Stimulated activated CD4-positive, alpha-beta T cell treated with anti-CD3 and anti-CD28 coated beads, TNF-alpha, amount 100 ng/mL, for 1 hour (primary cell): ENCODE measurements at places on chromosomes 2 and 18.

DNA sequence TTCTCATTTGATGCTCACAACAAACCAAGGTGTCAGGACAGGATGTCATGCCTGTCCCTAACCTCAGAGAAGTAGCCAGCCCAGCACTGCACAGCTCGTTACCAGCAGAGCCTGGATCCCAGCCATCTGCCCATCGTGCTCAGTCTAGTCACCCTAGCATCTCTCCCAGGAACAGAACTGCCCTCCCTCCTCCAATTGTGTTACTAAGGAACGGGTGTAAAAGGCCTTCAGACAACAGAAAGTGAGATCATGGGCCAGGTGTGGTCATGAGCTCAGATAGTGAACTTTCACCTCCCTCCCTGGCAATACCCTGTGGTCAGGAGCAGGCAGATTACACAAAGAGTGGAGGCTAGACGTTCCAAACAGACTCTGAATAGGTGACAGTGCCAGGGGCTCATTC, 111.8 kb upstream of the PPP1CB start:
- DNase-seq, result no peak

DNA sequence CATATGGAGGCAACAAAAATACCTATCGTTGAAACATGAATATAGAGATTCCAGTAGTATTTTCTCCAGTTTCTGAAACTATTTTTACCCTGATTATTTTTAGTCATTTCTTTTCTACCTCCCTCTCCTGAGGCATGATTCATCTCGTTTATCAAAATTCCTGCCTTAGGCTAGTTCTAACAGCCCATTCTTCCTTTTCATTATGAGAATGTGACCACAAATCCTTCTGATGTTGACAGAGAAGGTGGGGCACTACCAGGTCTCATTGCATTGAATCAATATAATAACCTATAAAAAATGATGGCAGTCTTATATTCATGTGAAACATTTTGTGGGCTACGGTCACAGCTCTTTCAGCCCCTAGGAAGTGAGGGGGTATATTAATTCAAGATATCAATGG, 406.5 kb upstream of the UBE2E3 start:
- DNase-seq, result no peak

DNA sequence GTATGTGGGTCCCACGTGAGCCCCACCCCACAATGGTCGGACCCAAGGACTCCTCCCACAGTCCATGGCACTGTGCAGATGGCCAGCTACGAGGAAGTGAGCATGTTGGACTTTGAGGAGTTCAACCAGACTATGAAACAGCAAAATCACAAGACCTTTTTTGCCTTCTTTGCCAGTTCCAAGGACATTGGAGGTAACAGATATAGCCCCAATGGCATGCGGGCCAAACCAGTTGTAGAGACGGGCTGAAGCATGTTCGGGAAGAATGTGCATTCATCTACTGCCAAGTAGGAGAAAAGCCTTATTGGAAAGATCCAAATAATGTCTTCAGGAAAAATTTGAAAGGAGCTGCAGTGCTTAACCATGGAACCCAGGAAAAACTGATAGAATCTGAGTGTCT, 12.6 kb downstream of the DNER start:
- no peak for DNase-seq

DNA sequence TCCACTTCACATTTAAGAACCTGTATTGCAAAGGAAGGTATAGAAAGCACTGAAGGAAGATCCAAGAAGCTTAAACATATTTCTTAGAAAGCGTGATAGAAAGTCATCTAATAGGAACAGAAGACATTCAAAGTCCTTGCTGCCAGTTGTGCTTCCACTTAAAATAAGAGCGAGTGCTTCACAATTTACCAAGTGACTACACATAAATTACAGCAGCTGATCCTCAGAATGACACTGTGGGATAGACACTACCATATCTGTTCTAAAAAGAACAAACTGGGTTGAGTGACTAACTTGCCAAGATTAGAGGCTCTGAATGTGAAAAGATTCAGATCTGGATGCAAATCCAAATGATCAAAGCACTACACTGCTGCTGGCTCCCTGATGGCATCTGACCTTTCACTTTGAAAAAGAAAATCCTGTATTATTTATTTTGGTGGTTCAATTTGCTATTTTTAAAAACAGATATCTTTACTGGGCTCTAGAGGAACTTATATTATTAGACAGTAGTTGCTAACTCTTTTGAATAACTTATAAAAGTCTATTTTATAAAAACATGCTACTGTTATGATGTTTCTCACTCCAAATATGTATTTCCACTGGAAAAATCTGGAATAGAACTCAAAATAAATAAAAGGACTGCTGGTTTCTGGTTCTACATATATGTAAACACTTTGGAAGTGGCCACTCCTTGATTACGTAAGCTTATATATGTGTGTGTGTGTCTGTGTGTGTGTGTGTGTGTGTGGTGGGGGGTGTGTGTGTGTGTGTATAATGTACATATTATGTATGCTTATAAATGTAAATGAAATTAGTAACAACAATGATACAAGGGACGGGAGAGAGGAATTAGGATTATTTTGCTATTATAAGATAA, 57.4 kb downstream of the KIDINS220 start:
- DNase-seq, result no peak

DNA sequence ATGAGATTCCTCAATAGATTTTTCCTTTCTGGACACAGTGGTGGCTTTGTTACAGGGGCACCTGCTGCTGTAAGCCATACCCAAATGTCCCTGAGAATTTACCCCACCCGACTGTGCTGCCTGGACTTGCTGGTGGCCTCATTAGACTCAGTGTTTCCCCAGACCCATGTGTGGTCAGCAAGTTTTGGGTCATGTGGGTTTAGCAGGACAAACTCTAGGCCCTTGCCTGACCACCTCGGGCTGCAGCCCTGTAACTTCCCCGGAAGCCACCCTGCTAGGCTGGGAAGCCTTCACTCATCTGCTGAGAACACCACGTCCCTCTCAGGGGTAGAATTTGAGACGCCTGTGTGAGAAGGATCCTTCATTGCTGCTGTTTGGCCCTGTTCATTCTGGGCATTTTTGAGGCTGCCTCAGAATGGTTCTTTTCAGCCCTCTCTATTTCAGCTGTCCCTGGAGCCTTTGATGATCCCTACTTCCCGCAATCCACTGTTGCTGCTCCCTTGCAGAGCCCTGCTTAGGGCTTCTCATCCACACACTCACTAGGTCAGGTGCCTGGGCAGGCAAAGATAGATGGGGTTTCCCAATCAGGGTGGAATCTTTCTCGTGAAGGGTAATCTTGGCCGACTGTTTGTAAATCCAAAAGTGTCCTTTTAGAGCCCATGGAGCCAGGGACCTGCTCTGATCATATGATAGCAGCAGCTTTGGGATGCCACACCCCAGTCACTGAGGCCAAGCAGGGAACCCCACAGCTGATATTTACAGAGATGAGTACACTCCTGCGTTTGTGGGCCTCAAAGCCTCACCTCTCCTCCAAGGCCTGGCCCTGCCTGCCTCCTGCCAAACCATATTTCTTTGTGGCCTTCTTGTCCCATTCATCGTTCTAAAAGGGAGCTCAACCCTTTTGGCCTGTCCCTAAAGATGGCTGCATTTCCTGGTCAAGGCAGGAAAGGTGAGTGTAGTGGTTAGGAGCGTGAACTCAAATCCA, 6.7 kb downstream of the EHD3 start:
- no peak for DNase-seq

GRCh38 chr18:42801706-42802105, 313.8 kb downstream of the RIT2 start:
- DNase-seq, result no peak

DNA sequence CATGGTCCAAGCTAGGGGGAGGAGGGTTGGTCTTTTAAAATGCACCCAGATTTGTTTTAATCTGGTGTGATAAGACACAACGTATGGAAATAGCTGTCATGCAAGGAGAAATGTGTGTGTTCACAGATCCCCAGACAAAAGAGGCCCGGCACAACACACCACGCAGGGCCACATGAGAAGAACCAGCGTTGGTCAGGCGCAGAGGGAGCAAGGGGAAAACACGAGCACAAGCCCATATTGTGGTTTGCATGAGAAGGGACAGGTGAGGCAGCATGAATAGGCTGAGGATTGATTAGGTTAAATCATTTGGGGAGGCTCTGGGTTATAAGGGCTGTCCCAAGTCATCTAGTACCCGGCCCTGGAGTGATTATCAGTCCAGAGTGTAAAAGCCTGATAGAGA, 272.5 kb upstream of the NCKAP5 start:
- no peak for DNase-seq

- no peak for DNase-seq
Measured at GRCh38 chr2:177078416-177078815, 134.2 kb upstream of the HNRNPA3 start.

DNA sequence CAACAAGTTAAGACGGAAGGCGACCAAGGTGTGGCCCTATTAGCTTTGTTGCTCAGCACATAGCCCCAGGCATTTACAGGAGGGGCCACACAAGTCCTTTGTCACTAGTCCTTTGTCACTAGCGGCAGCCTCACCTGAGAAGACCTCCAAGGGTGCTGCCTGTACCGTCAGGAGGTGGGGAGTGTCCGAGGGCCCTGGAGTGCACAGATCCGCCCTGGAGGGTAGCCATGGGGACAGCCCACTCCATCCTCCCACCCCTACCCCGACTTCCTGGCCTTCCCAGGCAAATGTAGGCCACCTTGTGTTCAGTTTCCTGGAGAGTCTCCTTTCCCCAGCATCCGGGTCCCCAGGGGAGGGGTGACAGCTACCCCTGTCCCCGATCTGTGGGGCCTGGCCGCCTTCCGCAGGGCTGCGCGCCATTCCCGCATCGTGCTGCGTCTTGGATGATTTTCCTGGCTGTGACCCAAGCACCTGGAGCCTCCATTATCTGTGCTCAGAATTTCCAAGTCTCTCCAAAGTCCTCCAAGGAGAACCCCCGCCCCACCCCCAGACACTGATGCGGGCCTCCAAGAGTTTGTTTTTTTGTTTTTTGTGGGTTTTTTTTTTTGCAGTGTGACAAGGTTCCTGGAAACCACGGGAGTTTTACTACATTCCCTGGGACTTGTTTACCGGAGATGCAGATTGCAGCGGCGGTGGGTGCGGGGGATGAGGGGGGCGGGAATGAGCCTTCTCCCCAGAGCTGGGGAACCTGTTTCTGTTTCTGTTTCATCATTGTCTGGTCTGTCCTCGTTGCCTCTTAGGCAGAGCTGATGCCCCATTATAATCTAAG, 28.6 kb downstream of the TEX44 start:
- no peak for DNase-seq

DNA sequence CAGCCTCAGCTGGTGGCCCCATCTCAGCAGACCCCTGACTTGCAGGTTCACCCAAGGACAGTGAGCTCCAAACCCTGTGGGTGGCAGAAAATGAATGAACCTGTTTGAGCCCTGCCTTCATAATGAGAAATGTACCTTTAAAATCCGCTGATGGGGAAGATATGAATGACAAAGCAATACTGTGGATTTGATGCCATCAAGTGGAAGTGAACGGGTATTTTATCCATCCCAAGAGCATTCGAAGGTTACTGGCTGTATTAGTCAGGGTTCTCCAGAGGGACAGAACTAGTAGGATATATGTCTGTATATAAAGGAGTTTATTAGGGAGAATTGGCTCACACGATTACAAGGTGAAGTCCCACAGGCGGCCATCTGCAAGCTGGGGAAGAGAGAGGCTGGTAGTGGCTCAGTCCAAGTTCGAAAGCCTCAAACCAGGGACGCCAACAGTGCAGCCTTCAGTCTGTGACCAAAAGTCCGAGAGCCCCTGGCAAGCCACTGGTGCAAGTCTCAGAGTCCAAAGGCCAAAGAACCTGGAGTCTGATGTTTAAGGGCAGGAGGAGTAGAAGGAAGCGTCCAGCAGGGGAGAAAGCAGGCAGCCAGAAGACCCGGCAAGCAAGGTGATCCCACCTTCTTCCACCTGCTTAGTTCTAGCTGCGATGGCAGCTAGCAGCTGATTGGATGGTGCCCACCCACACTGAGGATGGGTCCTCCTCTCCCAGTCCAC, 32.1 kb downstream of the TOGARAM2 start:
- no peak for DNase-seq

DNA sequence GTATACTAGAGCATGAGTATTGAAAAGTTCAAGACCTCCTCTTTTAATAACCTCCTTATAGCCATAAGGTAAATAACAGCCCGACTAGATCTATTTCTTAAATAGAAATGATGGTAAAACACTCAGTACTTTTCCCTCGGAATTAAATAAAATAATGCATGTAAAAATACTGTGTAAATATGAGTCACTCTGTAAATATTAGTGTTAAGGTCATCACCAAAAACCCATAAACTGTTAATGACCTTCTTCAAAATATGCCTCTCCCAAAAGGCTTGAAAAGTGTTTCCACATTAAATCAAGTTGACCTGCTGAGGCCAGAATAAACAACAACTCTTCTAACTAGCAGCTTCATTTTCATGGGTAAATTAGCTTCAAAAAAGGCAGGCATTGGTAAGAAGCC, 25.3 kb upstream of the BZW1 start:
- DNase-seq, result no peak

DNA sequence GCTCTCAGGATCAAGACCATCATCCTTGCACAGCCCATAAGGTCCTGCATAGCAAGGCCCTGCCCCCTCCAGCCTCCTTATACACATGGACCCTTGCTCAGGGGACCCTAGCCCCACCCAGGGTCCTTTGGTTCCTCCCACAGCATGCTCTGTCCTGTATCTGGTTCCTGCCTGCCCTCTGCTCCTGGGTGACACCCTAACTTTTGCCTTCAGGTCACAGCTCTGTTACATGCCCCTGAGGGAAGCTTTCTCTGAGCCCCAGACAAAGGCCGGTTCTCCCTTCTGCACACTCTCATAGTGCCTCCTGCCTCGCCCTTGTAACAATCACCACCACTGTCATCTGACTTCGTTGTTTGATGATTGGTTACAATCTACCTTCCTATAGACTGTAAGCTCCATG, 204.8 kb downstream of the SMAD2 start:
- no peak for DNase-seq

DNA sequence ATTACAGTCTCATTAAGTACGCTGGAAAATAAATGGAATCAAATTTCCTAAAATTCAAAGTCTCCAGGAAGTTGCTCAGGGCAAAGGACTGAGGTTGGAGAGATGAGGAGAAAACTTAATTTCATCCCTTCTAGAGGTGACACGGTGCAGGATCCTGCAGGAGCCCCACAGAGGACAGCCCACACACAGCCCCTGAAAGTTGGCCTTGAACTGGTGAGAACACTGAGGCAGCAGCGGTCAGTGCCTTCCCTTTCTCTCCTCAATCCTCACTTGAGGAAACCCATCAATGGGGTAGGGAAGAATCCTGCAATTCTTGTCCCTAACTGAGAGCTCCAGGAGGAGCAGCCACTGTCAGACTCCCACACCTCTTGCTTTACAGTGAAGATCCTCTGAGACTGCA, 37.5 kb downstream of the LOXHD1 start:
- DNase-seq, result no peak

- DNase-seq, result no peak
Measured at GRCh38 chr2:212227755-212228154, 310.8 kb downstream of the ERBB4 start.

GRCh38 chr18:62434798-62435197, 88.0 kb upstream of the ZCCHC2 start:
- DNase-seq, result no peak

DNA sequence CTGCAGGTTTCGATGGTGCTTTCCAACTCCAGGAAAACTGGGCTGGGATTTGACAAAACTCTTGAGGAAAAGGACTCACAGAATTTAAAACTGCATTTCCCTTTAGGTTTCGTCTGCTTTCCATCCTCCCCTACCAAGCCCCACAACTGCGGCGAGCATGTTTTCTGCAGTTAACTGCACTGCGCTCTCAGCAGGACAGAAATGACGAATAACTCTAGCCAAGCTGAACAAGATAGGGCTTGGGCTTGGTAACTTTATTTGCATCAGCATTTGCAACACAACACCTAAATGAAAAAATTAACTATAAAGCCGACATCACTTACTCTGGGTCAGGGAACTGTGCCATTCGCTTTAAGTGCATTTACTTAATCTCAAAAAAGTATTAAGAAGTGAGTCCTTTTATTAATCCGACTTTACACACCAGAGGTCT, 669 bp upstream of the PIKFYVE start:
- no peak for DNase-seq
